AG08395 (cell line): ENCODE measurements at places on chromosomes 2 and 18.
A peak's percentile ranks its signal among the peaks of the same experiment; 100 is the strongest.

DNA sequence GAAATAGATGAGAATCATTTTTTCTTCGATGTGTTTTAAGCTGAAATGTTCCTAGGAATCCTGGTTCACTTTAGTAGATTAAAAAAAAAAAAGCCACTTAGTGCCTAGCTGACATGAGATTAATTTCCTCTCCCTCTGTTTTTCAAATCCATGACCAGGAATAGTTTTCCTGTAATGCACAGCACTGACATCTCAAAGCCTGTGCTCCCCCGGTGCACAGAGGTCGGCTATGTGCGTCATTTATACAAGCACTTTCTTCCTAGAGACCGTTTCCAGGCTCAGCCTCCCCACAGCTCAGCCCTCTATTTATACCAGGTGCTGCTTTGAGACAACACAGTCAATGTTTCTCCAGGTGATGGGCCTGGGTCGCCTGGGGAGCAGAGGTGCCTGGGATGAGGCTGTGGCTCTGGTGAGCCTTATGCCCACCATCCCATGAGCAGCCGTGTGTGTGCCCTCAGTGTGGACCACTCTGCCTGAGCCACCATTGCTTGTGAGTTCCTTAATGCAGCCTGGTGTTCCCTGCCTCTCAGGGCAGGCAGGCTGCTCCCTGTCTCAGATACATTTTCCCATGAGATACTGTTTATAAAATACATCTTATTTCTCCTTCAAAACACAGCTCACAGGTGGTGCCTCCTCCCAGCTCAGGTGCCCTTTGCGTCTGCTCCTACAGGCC is 515.7 kb upstream of the HS6ST1 start:
- DNase-seq, result no peak

- DNase-seq, result no peak
Measured at GRCh38 chr2:190535586-190535985, 1.1 kb upstream of the NEMP2 start.

GRCh38 chr2:205617905-205618304 is 64.4 kb upstream of the NRP2 start:
- no peak for DNase-seq

DNA sequence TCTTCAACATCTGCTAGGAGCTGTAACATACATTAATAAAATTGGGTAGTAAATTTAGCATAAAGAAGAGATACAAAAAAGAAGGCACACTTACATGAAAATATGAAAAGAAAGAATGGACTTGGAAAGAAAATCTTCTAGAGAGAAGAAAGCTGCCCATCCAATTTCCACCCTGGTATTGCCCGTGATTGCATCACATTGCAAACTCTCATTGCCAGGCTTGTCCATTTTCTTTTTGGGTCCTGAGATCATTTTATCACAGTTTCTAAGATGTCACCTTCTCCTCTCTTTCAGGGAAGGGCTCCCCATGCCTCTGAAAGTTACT is 321.5 kb downstream of the RND3 start:
- no peak for DNase-seq

- DNase-seq, result peak; percentile 92
Measured at GRCh38 chr2:37829202-37829601, 95.9 kb upstream of the RMDN2 start.

GRCh38 chr2:218393750-218394290 is 5.8 kb upstream of the CTDSP1 start:
- DNase-seq, result no peak

DNA sequence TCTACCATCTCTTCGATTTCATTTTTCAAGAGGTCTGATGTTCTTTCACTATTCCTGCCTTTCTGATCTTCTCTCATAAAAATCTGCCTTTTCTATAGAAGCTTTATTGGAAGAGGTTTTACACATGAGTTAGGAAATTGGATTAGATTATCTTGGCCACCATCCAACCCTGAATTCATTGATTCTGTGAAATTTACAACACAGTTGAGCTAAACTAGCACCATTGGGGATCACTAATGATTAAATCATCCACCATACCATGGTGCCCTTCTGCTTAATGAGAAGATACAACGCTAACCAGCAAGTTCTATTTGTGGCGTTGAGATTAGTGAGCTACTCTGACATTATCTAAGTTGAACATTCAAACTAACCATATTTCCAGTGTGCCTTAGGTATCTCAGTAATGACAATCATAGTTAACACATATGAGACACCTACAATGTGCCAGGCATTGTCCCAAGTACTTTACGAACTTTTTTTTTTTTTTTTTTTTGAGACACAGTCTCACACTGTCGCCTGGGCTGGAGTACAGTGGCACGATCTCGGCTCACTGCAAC is 17.3 kb upstream of the LBH start:
- DNase-seq, result no peak

GRCh38 chr2:99656994-99657393 is 167.2 kb upstream of the REV1 start:
- no peak for DNase-seq

GRCh38 chr18:56351911-56352500 is 286.4 kb downstream of the TXNL1 start:
- DNase-seq, result no peak

- DNase-seq, result no peak
Measured at GRCh38 chr18:50282521-50283335, 1.4 kb upstream of the MBD1 start.

- DNase-seq, result no peak
Measured at GRCh38 chr18:72376256-72376655, 167.9 kb downstream of the CBLN2 start.

DNA sequence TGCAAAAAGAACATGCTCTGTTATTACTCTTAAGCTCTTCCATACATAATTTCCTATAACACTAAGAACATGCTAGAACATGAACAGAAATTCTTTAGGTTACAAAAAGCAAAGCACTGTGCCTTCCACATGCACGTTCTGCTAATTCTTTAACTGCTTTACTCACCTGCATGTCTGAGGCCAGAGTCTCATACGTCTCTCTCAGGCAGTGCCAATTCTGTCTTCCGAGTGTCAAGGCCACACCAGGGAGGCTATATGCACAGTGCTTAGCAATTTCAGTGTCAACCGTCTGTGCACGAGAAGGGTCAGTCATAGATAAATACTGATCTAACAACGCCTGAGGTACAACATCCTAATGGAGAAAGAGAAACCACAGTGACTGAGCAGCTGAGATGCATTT is 55.1 kb downstream of the PPP4R1 start:
- no peak for DNase-seq

DNA sequence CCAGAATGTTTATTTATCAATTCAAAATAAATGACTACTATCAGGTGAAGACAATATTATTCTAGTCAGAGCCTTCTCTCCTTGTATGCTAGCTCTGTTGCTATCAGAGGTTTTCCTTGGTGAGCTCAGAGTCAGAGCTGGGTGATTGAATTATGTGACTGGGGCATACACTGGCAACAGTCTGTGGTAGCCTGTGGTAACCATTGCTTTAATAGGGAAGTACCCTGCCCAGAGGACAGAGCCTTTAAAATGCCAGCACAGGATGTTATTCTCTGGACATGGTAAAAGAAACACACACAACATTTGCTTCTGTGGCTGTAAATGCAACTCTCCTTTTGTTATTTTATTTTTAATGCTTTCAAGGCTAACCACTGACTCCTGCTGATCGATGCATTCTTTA is 124.7 kb downstream of the PPP1R1C start:
- DNase-seq, result no peak

GRCh38 chr2:46776687-46777327 is 138.8 kb downstream of the MCFD2 start:
- DNase-seq, result peak; percentile 63

DNA sequence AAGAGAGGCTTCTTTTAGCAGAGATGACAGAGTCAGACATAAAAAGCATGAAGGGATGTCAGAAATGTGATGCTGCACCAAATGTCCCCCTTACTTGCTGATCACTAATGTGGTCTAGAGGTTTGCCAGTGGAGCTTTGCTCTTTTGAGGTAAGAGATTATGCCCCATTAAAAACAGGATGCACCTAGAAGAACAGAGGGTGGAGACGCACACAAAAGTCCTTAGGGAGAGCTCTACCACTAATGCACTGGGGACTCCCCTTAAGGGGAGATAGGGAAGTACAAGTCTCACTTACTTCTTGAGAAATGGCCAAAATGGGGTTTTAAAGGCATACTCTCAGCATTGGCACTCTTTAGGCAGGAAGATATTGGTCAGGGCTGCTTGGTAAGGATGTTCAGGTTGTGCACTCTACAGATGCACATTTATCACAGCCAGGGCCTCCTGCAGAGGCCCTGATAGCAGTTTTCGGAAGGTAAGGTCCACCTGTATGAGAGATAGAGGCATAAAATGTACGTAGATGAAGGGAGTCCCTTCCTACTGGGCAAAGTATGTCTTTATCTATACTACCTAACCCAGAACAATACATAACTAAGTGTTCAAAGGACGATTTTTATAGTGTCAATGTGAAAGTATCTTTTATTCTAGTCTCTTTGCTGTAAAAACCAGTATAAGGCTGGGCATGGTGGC is 17.0 kb upstream of the SCYGR1 start:
- DNase-seq, result no peak

- DNase-seq, result no peak
Measured at GRCh38 chr2:36408198-36408703, 52.7 kb downstream of the CRIM1 start.

DNA sequence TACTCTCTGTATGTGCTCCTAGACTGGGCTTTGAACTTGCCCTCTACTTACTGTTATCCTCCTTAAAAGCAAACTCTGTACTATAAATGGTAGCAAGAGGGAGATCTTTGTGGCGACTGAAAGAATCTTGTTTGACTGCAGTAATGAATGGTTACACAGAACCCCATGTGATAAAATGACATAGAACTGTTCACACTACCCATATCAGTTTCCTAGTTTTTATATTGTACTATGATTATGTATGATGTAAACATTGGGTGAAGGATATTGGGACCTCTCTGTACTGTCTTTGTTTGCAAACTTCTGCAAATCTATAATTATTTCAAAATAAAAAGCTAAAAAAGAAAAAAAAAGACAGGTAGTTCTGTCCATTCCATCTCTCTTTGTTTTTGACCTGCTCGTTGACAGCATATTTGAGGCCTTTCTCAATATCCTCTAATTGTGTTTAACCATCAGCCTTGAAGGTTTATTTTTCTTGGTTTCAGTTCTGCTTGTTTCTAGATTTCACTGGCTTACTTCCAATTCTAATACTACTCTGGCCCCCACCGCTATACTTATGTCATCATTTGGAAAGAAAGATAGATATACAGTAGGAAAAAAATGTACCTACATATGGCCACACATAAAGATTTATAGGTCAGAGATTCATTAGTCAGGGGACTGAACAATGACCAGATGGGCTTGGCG is 79.2 kb upstream of the MYO3B start:
- no peak for DNase-seq

DNA sequence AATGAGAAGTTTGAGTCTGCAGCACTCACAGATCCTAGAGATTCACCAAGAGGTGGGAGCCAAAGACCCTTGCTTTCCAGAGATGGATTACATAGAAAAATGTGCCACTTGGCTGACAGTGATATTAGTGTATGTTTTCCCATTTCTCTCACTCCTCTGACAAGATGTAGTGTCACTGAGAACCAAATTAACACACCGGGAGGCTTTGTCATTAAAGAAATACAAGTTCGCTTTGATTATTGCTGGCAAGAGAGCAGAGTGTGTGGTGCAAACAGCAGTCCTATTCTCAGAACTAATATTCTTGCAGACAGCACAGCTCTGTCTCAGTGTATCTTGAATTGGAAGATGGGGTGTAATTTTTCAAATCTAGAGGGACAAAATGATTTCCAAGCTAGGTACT is 171.6 kb upstream of the SETBP1 start:
- DNase-seq, result no peak
